Thyroid gland (tissue), 4 donors: ENCODE measurements at places on chromosomes 1 and 21. TPM values are rescaled to one million over a fixed set of nuclear protein-coding genes. Genes with fewer than 3 reads are reported as not detected.

- H3K4me1 ChIP-seq: peaks cover 24% of the 10 kb centered on the region
- DNase-seq: no peak
- no peaks in the 10 kb centered on the region for H3K36me3 ChIP-seq
- H3K27ac ChIP-seq: no peak overlapping the region
- no peak overlapping the region for H3K4me3 ChIP-seq
Observed at GRCh38 chr1:31749785-31750735, 14.1 kb downstream of the ADGRB2 start.

- H3K27me3 ChIP-seq: no peaks in the 10 kb centered on the region
- H3K27ac ChIP-seq: no peak overlapping the region
- peaks cover 65% of the 10 kb centered on the region for H3K36me3 ChIP-seq
- no peak for DNase-seq
Observed at GRCh38 chr1:2519729-2520128, 6.7 kb downstream of the PANK4 start.

DNA sequence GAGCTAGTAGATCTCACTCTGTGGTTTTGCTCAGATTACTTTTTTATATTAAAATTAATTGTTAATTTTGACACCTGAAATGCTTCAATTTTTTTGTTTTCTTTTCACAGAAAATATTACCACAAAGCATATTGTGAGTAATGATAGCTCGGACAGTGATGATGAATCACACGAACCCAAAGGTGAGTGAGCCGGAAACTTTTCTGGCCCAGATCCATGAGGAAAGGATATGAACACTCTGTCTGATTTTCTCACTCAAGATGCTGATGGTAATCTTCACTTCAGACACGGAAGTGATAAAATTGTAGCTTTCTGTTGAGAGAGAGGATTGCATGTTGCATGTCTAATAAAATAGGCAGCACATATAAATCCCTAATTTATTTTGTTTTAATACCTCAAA lies 121.8 kb downstream of the PLA2G4A start:
- no peaks in the 10 kb centered on the region for H3K27me3 ChIP-seq
- no peak overlapping the region for H3K4me3 ChIP-seq
- H3K4me1 ChIP-seq: no peaks in the 10 kb centered on the region
- DNase-seq: no peak
- H3K36me3 ChIP-seq: no peaks in the 10 kb centered on the region
- no peak overlapping the region for H3K27ac ChIP-seq

DNA sequence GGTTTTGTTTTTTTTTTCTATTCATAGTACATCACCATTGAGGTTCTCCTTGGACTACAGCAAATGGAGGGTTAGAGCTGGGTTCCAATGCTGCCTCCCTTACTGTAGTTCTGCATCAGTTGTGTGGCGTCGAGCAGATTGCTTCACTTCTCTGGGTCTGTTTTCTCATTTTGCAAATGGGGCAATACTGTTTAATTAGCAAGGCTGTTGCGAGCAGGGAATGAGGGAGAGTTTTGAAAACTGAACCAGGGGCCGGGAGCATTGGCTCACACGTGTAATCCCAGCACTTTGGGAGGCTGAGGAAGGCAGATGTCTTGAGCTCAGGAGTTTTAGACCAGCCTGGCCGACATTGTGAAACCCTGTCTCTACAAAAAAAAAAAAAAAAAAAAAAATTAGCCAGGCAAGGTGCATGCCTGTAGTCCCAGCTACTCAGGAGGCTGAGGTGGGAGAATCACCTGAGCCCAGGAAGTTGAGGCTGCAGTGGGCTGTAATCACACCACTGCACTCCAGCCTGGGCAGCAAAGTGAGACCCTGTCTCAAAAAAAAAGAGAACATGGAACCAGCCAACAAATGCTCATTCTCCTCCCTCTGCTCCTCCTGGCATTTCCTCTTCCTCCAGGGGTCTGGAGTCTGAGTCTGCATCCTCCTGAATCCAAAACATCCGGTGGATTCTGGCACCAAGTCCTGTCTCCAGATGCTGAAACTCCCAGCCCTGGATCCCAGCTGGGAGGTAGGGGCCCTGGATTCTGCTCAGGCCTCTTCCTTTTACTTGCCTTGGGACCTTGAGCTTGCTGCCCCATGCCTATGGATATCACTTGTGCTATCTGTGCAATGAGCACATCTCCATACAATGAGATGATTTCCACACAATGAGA lies 3.7 kb upstream of the PLOD1 start:
- no peak overlapping the region for H3K4me3 ChIP-seq
- H3K27ac ChIP-seq: no peak overlapping the region
- no peaks in the 10 kb centered on the region for H3K27me3 ChIP-seq
- H3K36me3 ChIP-seq: no peaks in the 10 kb centered on the region
- DNase-seq: no peak
- peaks cover 5% of the 10 kb centered on the region for H3K4me1 ChIP-seq

- H3K27ac ChIP-seq: no peak overlapping the region
- no peaks in the 10 kb centered on the region for H3K27me3 ChIP-seq
- H3K4me1 ChIP-seq: peaks cover 11% of the 10 kb centered on the region
- H3K4me3 ChIP-seq: no peak overlapping the region
- DNase-seq: no peak
Observed at GRCh38 chr1:117821774-117822482, 107.5 kb downstream of the GDAP2 start.

- peak overlapping the region; percentile 77 for H3K27ac ChIP-seq
- H3K27me3 ChIP-seq: no peaks in the 10 kb centered on the region
- no peak overlapping the region for H3K4me3 ChIP-seq
- no peak for DNase-seq
Observed at GRCh38 chr1:210237479-210237878, 4.9 kb downstream of the SERTAD4 start.

The TARS2 gene
- total RNA-seq: 15.5 TPM

DNA sequence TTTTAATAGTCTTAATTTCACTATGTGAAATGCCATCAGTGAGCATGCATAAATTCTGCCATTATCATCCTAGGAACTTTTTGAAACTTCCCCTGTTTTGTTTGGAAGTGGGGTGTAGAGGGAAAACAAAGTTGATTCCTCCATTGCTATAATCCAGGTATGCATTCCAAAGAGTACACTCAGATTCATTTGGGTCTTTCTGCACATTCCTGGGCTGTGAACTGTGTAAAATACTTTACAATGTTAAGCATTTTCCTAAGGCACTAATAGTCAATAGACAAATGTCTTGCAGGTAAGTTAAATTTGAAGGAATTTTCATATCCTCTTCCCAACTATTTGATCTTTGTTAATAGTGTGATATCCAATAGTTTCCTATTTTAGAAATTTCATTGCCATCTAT lies 36.2 kb downstream of the SGIP1 start:
- H3K27ac ChIP-seq: no peak overlapping the region
- H3K4me1 ChIP-seq: no peaks in the 10 kb centered on the region
- H3K36me3 ChIP-seq: no peaks in the 10 kb centered on the region
- H3K4me3 ChIP-seq: no peak overlapping the region

DNA sequence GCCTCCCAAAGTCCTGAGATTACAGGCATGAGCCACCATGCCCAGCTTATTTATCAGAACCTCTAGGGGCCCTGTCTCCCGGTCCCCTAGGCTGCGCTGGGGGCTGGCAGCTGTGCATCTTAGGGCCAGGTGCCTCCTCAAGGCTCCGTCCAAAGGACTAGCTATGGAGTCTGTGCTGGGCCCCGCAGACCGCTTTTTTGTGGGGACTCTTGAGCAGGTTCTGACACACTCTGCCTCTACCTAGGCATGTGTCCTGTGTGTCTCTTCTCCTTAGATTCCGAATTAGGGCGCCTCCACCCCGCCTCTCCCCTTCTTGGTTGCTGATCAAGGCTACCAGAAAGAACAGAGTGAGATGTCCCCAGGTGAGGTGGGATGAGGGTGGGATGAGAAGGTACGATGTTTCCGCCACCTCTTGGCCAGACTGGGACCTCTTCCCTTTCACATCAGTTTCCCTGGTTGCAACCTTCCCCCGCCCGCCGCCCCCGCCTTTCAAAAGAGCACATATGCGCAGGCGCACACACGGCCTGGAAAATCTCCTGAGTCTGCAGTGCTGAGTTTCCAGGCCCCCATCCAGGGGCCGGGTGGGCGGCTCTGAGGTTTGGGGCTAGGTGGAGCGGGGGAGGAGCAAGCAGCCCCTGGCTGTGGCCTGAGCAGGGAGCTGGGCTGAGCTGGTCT lies 5.0 kb upstream of the PTPN7 start:
- H3K4me3 ChIP-seq: no peak overlapping the region
- no peak overlapping the region for H3K27ac ChIP-seq
- H3K4me1 ChIP-seq: peaks cover 3% of the 10 kb centered on the region
- no peak for DNase-seq
- no peaks in the 10 kb centered on the region for H3K36me3 ChIP-seq

- H3K27me3 ChIP-seq: no peaks in the 10 kb centered on the region
- no peak within 1 kb of the TSS for H3K4me3 ChIP-seq
- no peaks in the 10 kb centered on the region for H3K4me1 ChIP-seq
- no peak within 1 kb of the TSS for H3K27ac ChIP-seq
Observed at GRCh38 chr21:30337276-30337744, at the start of gene KRTAP27-1. Gene KRTAP27-1, minus strand, starts transcription at chr21:30337694. Its CDS starts 26 bp downstream, at chr21:30337668.

The FALEC gene
- not detected for total RNA-seq

DNA sequence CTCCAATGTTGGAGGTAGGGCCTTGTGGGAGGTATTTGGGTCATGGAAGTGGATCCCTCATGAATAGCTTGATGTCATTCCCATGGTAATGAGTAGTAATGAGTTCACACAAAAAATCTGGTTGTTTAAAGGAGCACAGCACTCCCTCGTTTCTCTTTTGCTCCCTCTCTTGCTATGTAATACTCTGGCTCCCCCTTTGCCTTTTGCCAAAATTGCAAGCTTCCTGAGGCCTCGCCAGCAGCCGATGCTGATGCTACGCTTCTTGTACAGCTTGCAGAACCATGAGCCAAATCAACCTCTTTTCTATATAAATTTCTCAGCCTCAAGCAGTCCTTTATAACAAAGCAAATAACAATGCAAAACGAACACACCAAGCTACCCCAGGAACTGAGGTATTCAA lies 80.9 kb downstream of the LHX9 start:
- H3K4me1 ChIP-seq: no peaks in the 10 kb centered on the region
- no peak for DNase-seq
- H3K27me3 ChIP-seq: no peaks in the 10 kb centered on the region
- H3K27ac ChIP-seq: no peak overlapping the region
- H3K36me3 ChIP-seq: no peaks in the 10 kb centered on the region

The ERVH48-1 gene
- 0.22 TPM for total RNA-seq

The KRTAP19-3 gene
- not detected for total RNA-seq

The OLIG2 gene
- not detected for total RNA-seq

- DNase-seq: no peak
- H3K4me3 ChIP-seq: no peak overlapping the region
- H3K27me3 ChIP-seq: no peaks in the 10 kb centered on the region
- no peaks in the 10 kb centered on the region for H3K4me1 ChIP-seq
- no peak overlapping the region for H3K27ac ChIP-seq
Observed at GRCh38 chr21:15098908-15099307, 34.1 kb upstream of the NRIP1 start.

DNA sequence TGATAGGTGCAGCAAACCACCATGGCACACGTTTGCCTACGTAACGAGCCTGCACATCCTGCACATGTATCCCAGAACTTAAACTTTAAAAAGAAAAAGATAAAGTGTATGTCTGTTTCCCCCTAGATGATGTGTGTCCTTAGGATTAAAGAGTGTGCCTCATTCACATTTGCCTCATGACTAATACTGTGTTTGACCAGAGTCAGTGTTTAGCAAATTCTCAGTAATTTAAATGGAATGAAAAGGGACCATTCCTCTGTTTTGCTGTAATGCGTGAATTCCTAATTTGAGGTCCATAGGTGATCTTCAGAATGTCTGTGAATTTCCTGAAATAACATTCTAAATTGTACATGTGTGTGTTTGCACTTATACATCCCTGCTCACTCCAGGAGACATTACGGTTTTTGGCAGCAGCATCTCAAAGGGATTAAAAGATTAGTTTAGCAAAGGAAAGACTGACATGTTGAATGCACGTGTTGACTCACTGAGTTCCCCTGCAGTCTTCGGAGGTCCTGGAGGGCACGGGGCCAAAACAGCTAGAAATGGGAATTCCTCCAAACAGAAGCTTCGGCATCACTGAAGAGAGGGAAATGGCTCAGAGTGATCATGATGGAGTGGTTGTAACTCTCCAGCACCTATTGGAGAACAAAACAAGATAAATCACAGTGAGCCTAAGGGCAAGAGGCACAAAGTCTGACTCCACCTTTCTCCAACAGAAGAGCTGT lies 19.1 kb upstream of the SLC35F3 start:
- no peak for DNase-seq
- H3K36me3 ChIP-seq: no peaks in the 10 kb centered on the region
- H3K27me3 ChIP-seq: no peaks in the 10 kb centered on the region

GRCh38 chr1:206949208-206949607 lies 2.9 kb upstream of the PIGR start:
- no peak for DNase-seq
- H3K4me1 ChIP-seq: peaks cover 11% of the 10 kb centered on the region
- H3K27ac ChIP-seq: no peak overlapping the region

The XCL1 gene
- total RNA-seq: not detected

DNA sequence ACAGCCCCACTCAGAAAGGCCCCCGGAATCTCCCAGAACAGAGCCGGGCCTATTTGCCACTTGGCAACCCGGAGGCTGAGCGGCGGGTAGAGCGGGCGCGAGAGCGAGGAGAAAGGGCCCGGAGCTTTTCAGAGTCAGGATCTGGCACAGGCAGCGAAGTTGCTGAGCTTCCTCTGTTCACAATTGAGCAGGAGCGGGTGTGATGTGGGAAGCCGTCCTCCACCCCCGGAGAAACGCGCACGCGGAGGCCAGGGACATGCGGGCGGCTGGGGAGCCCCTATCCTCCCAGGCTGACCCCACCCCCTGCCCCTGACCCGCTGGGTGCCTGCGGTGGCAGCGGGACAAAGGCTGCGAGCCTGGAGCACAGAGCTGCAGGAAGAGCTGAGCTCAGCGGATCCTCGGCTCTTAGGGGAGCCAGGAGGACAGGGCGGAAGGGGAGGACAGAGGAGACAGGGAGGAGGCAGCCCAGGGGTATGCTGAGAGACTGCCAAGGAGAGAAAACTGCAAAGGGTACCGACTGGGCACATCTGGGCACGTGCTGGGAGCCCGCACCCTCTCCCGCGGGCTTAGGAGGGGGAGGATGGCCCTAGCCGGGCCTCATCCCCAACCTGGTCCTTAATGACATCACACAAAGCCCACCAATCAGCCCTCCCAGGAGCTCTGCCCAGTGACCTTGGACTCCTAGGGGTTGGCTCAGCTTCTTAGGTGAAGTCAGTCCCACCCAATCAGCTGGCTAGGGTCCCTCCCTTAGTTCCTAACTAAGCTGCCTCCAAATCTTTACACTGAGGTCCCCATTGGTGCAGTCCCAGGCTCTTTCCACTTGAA lies 9.3 kb downstream of the KIF21B start:
- H3K4me3 ChIP-seq: no peak overlapping the region
- H3K27ac ChIP-seq: no peak overlapping the region

GRCh38 chr1:77063118-77063517 lies 156.1 kb downstream of the PIGK start:
- H3K36me3 ChIP-seq: no peaks in the 10 kb centered on the region
- H3K4me3 ChIP-seq: no peak overlapping the region
- no peaks in the 10 kb centered on the region for H3K4me1 ChIP-seq
- no peak overlapping the region for H3K27ac ChIP-seq
- DNase-seq: no peak

GRCh38 chr1:31509124-31510072 lies 66.9 kb upstream of the TINAGL1 start:
- H3K36me3 ChIP-seq: no peaks in the 10 kb centered on the region
- no peak overlapping the region for H3K4me3 ChIP-seq
- no peaks in the 10 kb centered on the region for H3K27me3 ChIP-seq
- H3K27ac ChIP-seq: no peak overlapping the region
- no peak for DNase-seq
- H3K4me1 ChIP-seq: peaks cover 2% of the 10 kb centered on the region

GRCh38 chr1:30137001-30137400 lies 586.4 kb downstream of the MATN1 start:
- no peak overlapping the region for H3K27ac ChIP-seq
- H3K27me3 ChIP-seq: no peaks in the 10 kb centered on the region
- H3K36me3 ChIP-seq: no peaks in the 10 kb centered on the region

- no peak overlapping the region for H3K27ac ChIP-seq
- H3K36me3 ChIP-seq: no peaks in the 10 kb centered on the region
- DNase-seq: no peak
- no peaks in the 10 kb centered on the region for H3K27me3 ChIP-seq
- no peaks in the 10 kb centered on the region for H3K4me1 ChIP-seq
Observed at GRCh38 chr1:84985365-84985764, 11.5 kb downstream of the MCOLN2 start.
